ENCODE measurements at places on chromosomes 5 and 9.

- no peak for DNase-seq
These were observed 204.5 kb downstream of the DENND1A start for GRCh38 chr9:123725389-123725788.

DNA sequence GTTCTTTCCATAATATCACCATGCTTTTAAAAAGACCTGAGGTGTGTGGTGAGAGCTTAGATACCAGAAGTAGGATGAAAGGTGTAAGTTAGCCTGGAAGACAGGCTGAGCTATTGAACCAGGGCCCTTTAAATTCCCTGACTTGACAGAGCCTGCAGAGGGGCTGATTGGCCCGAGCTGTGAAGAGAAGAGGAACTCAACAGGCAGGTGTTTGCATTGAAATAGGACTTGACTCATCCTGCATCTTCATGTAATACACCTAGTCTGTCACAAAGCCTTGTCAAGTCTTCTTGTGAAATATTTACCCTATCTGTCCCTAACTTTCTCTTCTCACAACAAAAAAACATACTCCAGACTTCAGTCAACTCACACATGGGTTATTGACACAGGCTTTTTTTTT lies 16.6 kb upstream of the ANP32B start:
- no peak for DNase-seq

DNA sequence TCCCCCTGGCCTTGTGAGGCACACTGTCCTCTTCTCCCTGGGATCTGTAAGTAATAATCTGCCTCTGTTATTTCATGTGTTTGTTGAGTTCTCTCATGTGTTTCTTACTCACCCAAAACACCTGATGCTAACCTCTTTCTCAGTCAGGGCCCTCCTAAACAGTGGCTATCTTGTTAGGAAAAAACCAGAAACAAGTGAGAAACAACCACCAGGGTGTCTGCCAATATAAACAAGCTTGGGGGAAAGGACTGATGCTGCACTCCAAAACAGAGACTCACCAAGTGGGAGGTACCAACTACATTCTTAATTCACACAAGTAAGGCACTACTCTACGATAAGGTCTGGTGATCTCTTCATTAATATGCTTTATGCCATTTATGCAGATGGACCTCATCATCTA lies 564.4 kb downstream of the SEMA5A start:
- DNase-seq = no peak

GRCh38 chr5:56054666-56055065 lies 59.9 kb upstream of the IL6ST start:
- no peak for DNase-seq

DNA sequence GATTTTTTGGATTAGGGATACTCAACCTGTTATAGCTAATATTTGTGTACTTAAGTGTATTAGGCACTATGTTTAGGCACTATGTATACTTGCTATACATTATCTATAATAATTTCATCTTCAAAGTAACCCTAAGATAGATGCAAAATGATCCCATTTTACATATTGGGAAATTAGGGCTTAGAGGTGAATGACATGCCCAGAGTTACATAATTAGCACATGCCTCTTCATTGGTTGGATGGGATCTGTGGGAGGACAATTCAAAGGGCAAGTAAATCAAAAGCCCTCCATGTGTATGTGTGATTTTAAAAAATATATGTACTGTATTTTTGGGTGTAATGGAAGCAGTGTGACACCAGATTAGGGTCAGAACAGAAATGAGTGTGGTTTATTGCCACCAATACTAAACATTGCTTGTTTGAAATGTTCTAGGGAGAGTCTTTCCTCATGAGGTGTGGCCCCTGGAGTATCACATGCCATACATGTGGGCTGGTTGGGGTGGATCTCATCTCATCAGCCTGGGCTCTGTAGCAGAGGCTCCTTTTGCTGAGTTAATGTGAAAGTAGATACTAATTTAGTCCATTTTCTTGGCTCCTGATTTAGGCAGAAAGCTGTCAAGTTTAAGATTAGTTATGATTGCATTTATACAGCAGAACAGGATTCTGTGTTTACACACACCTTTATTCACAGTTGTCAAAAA lies 5.5 kb downstream of the C9orf85 start:
- no peak for DNase-seq

DNA sequence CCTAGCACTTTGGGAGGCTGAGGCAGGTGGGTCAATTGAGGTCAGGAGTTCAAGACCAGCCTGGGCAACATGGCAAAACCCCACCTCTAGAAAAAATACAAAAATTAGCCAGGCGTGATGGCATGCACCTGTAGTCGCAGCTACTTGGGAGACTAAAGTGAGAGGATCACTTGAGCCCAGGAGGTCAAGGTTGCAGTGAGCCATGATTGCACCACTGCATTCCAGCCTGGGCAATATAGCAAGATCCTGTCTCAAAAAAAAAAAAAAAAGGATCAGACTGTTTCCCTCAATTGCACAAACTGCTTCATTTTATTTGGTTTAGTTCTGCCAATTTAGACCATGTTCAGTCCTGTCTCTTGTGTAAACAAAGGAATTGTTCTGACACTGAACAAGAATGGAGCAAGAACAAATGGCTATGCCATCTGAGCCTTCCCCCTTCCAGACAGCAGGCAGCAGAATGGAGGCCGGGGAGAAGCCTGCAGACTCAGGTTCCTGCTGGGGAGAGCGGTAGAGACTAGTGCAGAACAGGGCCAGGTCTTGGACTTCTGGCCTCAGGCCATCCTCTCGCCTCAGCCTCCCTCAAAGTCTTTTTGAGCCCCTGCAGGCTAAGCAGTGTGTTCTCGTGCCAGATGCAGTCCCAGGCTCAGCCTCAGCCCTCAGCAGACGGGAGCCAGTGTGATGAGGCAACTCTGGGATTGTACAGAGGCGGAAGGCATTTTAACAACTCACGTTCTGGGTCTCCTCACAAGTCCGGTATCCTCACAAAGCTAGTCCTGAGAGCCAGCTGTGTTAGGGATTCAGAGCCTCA lies 18.2 kb downstream of the HNRNPH1 start:
- no peak for DNase-seq

DNA sequence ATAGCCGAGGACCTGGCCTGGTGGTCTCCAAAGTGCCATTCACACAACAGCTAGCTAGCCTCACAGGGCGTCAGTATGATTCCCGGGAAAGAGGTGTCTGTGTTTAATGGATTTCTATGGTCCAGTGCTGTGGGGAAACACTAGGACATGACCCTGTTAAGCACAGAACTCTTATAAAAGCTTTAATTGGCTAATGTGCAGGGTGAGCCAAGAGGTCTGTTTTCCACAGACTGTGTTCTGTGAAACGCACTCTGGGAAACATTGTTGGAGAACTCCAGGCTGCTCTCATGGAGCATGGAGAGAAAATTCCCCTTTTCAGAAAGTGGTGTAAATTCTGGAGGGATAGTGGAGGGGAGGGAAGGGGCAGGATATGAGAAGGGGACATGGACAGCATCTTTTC lies 331.4 kb downstream of the FBXL7 start:
- DNase-seq = no peak

- peak; percentile 89 for DNase-seq
These were observed at the start of gene TDRD7 for GRCh38 chr9:97411789-97412625. TDRD7 (plus strand) TSS chr9:97412096; CDS start chr9:97428466, 16,370 bp downstream.

DNA sequence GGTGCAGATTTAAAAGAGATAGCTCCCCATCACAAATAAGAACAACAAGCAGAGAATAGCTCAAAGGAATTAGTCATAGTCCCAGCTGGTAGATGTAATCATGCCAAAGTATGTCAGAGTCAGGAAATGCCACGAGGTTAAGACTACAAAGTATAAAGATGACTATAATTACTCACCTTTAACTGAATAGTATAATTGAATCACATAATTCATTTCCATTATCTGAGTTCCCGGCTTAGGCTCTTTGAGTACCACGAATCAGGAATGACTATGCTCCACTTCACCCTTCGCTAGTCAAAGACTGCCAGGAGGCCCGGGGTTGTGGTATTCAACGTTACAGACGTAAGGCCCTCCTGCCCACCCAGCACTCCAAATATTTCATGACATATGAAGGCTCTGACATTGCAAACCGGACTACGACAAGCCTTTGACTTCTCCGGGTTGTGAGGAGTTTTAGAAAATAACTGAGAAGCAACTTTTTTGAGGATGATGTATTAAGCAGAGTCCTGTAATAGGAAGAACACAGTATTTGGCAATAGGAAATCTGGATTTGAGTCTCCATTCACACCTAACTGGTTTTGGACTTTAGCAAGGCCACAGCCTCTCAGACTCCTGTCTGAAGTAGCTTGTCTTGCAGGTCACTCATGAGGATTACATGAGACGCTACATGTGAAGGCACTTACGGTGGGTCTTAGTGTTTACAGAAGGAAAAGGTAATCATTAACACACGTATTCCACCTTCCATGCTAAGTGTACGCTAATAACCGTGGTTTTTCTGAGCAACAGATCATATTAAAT lies 64.6 kb downstream of the ENC1 start:
- DNase-seq = no peak

GRCh38 chr9:15068261-15068660 lies 158.0 kb upstream of the FREM1 start:
- no peak for DNase-seq

- no peak for DNase-seq
These were observed 22.1 kb downstream of the TYRP1 start for GRCh38 chr9:12715268-12715667.
